Right cardiac atrium (tissue), 5 donors: ENCODE measurements at places on chromosomes 12 and 14. TPM values are rescaled to one million over a fixed set of nuclear protein-coding genes. Genes with fewer than 3 reads are reported as not detected.

The AQP6 gene
- 0.15 TPM for total RNA-seq

The AKT1 gene
- total RNA-seq: 125 TPM

GRCh38 chr12:90745211-90745610 is 209.8 kb downstream of the CCER1 start:
- no peak for DNase-seq

The WBP11 gene
- total RNA-seq: 55.0 TPM
